ENCODE measurements at places on chromosomes 7 and 10.

DNA sequence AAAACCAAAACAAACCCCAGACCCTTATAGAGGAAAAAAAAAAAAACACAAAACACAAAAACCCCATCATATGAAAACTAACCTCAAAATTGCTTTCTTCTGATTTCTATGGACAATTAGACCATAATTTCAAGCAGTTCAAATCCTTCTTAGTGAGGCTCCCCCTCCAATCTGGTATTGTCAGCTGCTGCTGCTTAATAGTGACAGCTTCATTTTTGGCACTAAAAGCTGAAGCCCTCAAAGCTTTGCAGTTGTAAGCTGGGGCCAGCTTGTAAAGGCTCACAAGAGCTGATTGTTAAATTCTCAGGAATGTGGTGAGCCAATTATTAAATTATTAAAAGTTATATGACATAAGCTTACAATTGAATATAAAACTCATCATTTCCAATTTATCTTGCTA, 21.9 kb downstream of the ATXN7L1 start:
- no peak for DNase-seq

DNA sequence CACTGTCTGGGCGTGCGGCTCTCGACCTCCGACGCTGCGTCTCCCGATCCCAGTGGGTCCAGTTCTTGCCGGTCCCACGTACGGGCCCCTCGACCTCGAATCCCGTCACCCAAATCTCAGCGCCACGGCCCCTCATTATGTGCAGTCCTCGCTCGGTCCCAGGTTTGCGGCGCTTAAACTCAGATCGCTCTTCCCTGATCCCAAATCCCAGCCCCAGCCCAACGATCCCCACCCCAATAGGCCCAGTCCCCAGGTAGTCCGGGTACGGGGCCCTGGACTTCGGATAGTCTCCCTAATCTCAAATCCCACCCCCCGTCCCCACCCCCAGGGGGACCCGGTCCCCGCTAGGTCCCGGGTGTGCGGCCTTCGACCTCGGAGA, 666 bp downstream of the HNRNPF start:
- DNase-seq: no peak

- no peak for DNase-seq
Observed at GRCh38 chr10:114289096-114289436, 50.0 kb downstream of the VWA2 start.

GRCh38 chr10:88762906-88763305, 3.1 kb downstream of the LIPN start:
- DNase-seq: no peak

GRCh38 chr10:36066102-36066501, 424.0 kb upstream of the FZD8 start:
- DNase-seq: no peak

DNA sequence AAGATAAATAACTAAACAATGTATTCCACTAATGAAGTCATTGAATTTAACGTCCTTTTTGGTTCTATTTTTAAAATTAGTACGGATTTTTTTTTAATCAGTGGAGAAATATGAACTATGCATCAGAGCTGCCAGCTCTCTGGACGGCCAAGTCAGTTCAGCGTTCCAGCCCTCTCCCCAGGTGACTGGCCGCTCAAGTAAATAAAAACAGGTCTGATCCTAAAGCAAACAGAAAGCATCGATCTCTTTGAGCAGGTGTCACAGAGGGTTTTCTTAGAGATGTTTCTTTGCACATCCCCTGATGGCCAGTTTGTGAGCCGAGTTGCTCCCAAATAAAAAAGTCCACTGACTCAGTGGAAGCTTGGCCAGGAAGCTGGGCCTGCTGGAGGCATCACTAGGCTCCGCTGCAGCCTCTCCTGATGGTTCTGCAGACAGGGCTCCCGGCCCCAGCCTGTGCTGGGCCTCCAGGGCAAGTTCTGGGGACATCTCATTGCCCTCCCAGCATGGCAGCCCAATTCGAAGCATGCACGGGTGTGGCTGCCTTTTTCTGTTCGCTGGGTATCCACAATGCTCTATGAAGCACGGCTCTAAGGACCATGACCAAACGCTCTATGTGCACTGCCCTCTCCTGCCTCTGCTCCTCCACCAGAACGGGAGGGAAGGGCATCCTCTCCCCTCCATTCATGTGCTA, 74.7 kb upstream of the PPP2R2D start:
- DNase-seq: no peak

GRCh38 chr7:106278695-106279094, 6.1 kb downstream of the NAMPT start:
- DNase-seq: no peak

DNA sequence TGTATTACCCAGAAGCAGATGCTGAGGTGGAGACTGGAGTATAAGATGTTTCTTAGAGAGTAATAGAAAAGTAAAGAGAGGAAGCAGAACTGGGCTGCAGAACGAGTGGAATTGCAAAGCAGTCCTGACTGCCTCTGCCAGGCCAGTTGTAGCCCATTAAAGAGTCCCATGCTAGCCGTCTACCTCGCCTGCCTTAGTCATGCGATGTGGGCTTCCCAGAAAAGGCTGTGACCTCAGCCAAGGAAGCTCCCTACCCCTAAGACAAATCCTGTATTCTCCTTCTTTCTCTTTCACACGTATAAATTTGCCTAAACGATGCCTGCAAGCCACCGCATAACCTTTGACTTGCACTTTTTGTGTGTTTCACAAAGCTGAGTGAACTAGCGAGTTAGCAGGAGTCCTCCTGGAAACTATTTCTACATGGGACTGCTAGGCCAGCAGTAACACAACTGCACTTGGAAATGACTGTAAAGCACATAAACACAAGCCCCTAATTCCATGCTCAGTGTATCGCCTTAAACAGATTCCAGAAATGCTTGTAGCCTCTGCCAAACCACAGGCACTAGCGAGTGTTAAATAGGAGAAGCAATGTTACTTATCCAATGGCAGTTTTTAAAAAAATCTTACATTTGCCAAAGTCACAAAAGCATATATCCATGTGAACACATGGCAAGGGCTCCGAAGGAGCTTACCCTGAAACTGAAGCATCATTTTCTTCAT, 47.4 kb upstream of the GNAI1 start:
- DNase-seq: no peak

Measured in CMK (cell line).